Kasumi-1 (cell line): ENCODE measurements at places on chromosomes 3 and 15.

GRCh38 chr3:153210660-153211059 lies 48.6 kb downstream of the RAP2B start:
- DNase-seq: peak; percentile 7

DNA sequence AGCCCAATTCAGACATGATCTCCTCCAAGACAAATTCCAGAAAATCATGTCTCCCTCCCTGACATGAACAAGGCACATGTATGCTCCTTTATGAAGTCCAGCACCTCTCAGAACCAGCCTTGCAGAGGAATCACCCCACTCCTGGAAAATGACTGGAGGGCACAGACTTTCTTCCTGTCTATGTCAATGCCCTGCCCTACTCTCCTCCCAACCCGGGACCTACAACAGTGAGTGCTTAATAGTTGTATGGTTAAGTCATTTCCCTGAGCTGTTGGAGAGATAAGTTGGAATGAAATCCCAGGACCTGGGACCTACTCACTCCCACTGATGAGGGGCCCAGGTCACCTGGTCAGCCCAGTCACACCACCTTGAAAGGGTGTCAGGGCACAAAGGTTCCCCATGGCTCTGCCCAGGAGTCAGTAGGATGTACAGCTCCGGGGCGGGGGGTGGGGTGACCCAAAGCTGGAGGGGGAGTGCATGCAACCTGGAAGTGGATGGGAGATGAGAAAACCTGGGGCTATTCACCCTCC lies 80.1 kb upstream of the HERC1 start:
- no peak for DNase-seq

DNA sequence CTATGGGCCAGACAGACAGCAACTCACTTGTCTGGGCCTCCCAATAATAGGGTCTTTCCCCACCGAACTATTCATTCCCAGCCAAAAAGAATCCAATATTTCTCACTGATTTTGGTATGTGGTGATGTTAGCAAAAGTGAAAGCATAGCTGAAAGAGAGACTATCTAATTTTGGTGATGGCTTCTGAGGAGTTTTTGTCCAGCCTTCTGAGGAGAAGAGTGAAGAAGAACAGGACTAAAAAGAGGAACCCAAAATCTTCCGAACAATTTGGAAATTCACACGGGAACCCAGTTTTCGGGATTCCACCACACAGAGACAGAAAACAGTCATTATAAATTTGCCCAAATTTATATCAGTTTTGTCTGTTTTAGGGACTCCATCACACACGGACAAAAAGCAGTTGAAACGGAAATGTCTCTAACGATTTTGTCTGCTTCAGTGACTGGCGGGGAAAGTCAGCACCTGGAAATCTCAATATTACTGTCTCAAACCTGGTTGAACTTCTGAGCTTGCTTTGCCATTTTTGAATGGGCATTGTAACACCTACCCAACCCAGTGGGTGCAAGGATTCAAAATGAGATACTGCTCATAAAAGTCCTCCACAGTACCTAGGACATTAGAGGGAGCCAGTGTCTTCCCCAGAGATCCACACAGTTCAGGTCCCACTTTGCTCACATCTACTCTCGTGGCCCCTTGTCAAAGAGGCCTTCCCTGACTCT lies 9.1 kb downstream of the CD80 start:
- no peak for DNase-seq

- DNase-seq: no peak
Measured at GRCh38 chr3:1404270-1404962, 311.6 kb downstream of the CNTN6 start.

- no peak for DNase-seq
Measured at GRCh38 chr3:105791919-105792786, 76.7 kb downstream of the CBLB start.

DNA sequence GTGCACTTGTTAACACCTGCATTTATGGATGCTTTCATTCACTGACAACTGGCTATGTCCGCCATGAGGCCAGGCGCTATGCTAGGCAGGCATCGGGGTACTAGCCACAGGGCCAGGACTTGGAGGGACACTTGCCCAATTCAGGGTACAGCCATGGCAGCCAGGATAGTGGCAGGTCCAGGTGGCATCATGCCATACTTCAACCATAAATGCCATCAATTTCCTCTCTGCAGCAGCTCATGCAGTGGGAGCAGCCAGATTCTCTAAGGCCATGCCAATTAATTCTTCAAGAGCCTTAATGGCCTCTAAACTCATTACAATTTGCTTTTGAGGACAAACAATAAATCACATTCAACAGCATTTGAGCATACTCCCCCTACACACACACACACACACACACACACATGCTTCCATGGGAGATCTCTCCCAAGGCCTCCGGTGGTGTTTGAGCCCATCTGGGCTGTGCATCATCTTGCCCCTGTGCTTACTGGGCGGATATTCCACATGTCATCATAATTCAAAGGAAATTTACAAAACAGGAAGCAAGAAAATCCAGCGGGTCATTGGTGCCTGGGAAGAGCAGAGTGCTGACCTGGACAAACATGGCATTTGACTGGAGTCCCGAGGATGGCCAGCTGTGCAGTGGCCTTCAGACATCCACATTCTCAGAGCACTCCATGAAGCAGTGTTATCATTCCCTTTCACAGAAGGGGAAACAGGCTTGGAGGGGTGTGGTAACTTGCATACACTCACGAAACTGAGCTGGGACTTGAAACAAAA lies 109.1 kb downstream of the IQSEC1 start:
- no peak for DNase-seq

- no peak for DNase-seq
Measured at GRCh38 chr3:157097198-157097597, 62.7 kb downstream of the CCNL1 start.

- no peak for DNase-seq
Measured at GRCh38 chr3:29215948-29216347, 64.9 kb upstream of the RBMS3 start.

- no peak for DNase-seq
Measured at GRCh38 chr15:57692709-57693108, 13.8 kb upstream of the POLR2M start.

- DNase-seq: no peak
Measured at GRCh38 chr3:126156468-126156867, 23.9 kb downstream of the ALDH1L1 start.
